Stimulated activated CD8-positive, alpha-beta memory T cell treated with anti-CD3 and anti-CD28 coated beads, Interleukin-4, amount 100 ng/mL, for 1 hour (primary cell): ENCODE measurements at places on chromosomes 16 and 17.

DNA sequence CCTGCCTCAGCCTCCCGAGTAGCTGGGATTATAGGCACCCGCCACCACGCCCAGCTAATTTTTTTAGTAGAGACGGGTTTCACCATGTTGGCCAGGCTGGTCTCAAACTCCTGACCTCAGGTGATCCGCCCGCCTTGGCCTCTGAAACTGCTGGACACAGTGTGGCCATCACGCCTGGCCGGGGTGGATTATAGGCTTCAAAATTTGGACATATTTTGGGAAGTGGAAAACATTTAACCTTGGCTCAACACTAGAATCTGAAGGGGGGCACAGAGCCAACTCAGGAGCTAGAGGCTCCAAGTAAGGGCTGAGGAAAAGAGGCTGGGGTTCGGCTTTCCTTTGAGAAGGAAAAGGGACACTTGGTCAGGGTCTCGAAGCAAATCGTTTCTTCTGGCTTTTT, 2.2 kb upstream of the CDK5R1 start:
- DNase-seq = no peak

GRCh38 chr17:18041776-18042175, 2.6 kb downstream of the GID4 start:
- DNase-seq = no peak

- no peak for DNase-seq
Measured at GRCh38 chr17:40351359-40352236, 12.9 kb downstream of the GJD3 start.

DNA sequence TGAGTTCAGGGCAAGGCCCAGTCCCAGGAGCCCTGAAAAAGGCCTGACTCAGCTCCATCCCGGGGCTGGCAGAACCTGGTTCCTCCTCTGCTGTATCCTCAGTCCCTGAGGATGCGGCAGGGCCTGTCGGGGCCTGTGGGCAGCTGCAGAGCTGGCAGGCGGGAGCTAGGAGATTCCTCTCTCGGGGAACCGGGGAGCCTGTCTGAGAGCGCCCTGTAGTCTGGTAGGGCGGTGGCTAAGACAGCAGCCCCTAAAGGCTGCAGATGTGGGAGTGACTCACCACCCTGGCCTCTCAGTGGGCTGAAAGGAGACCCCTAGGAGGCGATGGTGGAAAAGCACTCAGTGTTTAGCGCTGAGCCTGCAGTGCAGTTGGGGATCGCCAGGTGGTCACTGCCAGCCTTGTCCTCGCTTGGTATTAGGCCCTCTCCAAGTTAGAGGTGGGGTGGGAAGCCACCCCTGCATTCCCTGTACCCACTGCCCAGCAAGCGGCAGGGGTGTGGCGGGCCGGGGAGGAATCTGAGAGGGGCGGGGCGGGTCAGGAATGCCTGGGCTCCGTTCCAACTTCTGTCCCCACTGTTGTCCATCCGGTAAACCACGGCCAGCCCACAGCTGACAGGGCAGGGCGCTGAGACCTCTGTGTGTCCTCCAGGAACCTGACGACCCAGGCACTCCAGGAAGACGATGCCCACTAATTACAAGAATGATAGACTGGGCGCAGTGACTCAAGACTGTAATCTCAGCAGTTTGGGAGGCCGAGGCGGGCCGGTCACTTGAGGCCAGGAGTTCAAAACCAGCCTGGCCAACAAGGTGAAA, 29.5 kb upstream of the CDH1 start:
- DNase-seq = no peak

GRCh38 chr17:4895657-4896331, 3.5 kb upstream of the C17orf107 start:
- DNase-seq = no peak

DNA sequence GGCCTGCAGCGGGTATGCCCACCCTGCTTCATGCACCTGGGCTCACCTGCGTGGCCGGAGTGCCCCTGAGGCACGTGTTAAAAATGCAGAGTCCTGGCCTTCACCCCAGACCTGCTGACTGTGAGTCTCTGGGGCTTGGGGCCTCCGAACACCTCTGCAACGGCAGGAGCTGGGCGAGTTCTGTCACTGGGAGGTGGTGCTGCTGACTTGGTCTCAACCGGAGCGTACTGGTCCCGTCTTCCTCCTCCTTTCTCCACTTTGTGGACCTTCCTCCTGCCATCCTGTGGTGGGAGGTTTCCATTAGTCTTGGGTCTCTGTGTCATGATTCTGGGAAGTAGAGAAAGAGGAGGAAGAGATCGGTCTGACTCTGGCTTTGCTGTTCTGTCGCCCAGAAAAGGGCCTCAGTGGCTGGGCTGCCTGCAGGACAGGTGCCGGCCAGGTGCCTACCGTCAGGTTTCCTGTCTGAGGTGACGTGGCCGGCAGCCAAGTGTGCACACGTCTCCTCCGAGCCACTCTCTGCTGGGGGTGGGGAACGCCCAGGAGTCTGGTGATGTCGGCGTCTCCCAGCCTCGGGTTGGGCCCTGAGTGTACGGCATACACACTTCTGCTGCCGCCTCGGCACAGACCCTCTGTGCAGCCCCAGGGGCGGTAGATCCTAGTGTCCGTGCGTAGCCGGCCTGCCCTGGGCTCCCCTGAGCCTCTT, 6.9 kb downstream of the TSC2 start:
- DNase-seq = no peak

- DNase-seq = no peak
Measured at GRCh38 chr16:1431497-1432270, 806 bp downstream of the PERCC1 start.

- DNase-seq = no peak
Measured at GRCh38 chr17:47279062-47279801, 25.6 kb downstream of the ITGB3 start.

- no peak for DNase-seq
Measured at GRCh38 chr17:22268912-22269220, 576.5 kb downstream of the KCNJ18 start.
